ENCODE measurements at places on chromosomes 1 and 21.

DNA sequence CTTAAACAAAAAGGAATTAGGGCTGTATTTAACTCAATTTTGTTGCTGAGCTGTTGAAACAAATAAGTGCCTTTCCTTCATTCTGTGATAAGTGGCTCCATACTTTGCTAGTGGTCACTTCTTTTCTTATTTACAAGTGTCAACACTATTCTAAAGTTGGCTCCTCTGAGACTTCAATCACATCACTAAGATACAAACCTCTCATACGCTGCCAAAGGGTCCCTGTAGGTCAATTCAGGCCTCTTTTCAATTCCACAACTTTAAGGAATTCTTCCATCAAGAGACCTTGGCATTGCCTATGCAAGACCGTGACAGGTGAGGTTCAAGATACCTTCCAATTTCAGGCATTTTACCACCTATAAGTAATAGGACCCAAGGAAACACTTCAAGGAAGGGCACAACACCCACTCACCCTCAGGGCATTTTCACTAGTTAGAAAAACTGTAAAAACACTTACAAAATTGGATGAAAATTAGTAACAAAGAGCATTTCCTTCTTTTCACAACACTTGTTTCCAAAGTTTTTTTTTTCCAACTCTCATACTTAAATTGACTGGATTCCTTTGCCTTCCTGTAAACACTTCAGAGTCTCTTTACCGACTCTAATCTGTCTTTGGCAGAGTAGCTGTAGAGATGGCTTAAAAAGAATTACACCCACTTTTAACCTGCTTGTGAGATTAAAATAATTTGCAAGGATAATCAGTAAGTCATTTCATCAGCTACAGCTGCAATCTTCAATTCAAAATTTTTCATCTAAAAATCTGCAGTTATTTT is 24.5 kb downstream of the SERBP1 start:
- DNase-seq: no peak

- no peak for DNase-seq
Measured at GRCh38 chr1:30735668-30736498, 12.5 kb upstream of the MATN1 start.

- DNase-seq: no peak
Measured at GRCh38 chr1:227343206-227343605, 24.9 kb upstream of the CDC42BPA start.

GRCh38 chr1:10022656-10023055 is 10.1 kb upstream of the UBE4B start:
- no peak for DNase-seq

DNA sequence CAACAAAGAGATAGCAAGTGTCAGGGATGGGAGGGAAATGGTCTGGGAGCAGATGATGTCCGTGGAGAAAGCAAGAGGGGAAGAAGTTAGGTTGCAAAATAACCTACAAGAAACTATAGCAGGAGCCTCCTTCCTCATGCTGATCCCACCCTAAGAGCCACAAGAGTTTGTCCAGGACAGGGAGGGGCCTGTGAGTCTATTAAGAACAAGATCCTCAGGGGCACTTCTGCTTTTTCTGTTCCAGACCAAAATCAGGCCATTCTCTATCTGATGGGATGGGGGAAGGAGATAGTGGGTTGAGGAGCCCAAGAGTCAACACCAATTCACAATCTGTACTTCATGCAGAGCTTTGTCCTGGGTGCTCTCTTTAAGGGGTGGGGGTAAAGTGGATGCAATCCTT is 7.7 kb upstream of the ATP1A4 start:
- no peak for DNase-seq

DNA sequence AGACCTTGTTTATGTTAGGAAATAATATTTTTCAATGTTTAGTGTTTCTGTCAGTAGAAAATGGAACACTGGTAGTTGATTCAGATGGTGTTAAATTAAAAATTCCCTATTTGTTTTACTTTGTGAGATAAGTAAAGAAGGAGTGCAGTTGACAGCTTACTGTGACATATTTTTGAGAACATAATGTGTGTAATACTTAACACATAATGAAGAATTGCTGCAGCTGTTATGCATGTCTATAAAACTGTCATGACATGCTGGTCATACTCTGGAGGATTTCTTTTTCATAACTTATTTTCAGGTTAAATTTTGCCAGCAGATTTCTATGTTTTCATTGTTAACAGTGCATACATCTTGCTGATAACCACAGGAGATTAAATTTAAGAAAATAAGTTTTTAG is 296.1 kb downstream of the CTH start:
- DNase-seq: no peak

GRCh38 chr1:185850366-185850765 is 116.2 kb downstream of the HMCN1 start:
- no peak for DNase-seq

DNA sequence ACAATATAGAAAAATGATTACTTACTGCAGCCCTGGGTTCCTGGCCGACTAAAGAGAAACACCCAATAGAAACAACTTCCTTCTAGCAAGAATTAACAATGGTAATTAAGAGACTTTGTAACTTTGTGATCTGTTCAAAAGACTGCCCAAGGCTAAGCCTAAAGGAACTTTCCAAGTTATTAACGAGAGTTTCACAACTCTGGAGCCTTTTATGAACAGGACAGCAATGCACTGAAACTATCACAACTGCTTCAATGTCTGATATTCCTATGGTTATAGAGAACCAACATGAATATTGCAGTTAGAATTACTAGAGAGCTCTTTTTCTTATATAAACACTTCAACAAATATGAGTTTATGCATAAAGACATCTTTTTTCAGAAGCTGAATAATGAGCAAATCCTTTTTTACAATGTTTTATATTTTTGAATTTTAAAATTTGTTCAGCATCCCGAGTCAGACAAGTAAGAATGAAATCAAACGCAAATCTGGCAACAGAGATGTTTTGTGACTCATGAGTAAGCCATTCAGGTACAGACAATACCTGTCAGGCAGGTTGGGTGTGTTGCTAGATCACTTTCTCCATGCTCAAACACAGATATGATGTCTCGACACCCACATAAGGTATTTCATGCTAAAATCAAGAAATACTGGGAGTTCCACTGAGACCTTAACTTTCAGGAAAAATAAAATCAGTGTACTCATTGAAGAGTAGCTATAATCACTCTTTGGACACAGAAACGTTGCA is 22.2 kb upstream of the KCNJ15 start:
- DNase-seq: no peak

- peak; percentile 29 for DNase-seq
Measured at GRCh38 chr1:218346391-218347204, 1.5 kb downstream of the TGFB2 start.

GRCh38 chr1:19338323-19338762 is 26.2 kb downstream of the SLC66A1 start:
- no peak for DNase-seq

- no peak for DNase-seq
Measured at GRCh38 chr1:220839474-220839873, 39.8 kb upstream of the HLX start.

GRCh38 chr1:88472298-88472697 is 211.8 kb upstream of the PKN2 start:
- DNase-seq: no peak

- DNase-seq: no peak
Measured at GRCh38 chr1:205777994-205778393, 2.7 kb upstream of the RAB29 start.

- no peak for DNase-seq
Measured at GRCh38 chr1:210866532-210866931, 267.4 kb downstream of the KCNH1 start.

DNA sequence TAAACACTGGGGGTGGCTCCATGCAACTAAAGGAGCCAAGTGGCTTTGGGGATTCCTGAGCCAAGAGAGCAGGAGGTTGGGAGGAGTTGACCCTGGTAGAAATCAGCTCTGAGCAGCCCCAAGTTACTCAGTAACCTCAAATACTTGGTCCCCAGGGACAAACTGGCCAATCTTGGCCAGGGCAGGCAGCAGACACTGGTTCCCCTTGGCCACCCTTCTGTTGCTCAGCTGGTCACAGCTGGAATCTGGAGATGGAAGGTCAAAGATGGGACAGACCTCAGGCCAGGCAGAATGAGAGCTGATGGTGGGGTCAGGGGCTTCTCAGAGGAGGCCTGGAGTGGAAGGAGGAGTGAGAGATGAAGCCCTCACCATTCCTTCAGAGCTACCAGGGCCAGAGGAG is 3.3 kb upstream of the RHBG start:
- DNase-seq: no peak

- DNase-seq: no peak
Measured at GRCh38 chr1:189939967-189940366, 537.7 kb downstream of the BRINP3 start.

GRCh38 chr1:213686983-213687382 is 300.8 kb upstream of the PROX1 start:
- DNase-seq: no peak

DNA sequence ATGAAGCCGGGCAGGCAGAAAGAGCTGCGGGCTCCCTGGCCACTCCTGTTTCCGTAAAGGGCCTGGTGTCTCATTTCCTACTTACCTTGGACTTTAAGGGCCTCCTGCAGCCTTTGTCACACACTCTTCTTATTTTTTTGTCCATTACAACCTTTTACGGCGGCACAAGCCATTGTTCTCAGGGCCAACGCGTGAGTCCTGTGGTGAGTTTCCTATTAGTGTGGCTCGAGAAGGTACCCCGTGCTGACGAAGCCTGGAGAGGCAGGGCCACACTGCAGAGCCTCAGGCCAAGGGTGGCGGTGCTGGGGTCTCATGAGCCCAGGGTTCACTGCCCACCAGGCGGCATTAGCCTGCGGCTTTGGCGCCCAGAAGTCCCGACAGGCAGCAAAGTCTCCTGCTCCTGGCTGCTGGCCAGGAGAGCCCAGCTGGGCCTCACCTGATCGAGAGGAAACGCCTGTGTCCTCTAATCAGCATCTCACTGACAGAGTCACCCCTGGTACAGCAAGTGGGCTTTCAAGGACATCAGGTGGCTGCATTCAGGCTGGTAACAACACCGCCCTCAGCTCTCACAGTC is 62.0 kb downstream of the SIK1 start:
- no peak for DNase-seq

GRCh38 chr1:150092180-150092791 is 24.7 kb downstream of the VPS45 start:
- DNase-seq: no peak

DNA sequence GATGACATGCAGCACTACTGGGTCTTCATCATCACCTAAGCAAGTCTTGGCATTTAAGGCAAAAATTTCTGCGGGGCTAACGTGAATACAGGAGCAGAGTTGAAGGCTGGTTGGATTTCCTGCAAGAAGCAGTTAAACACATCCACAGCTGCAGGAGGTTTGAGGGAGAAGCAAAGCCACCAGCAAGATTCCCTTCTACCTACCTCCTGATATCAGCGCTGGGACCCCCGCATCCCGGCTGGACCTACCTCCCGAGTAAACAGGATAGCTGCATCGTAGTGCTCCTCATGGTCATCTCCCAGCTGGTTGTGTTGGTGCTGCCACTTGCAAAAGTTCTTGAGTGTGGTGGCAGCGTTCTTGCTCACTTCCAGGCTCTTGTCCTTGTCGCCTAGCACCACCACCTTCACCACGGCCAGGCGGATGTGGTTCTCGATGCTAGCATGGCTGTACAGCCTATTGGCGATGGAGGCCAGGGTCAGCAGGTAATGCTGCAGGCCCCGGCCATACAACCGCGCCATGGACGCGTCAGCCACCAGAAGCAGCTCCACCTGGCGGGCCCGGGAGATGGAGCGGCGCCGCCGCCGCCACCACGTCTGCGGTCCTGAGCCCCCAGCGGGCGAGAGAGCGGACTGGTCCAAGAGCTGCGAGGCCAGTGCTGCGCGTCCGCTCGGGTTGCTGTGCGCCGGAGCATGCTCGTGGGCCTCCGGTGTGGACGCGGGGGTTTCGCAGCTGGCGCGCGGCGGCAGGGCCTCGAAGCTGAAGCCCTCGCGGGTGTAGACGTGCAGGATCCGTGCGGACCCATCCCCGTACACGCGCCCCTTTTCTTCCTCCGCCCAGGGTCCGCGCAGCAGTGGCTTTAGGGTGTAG is 1.6 kb downstream of the ADAMTS5 start:
- DNase-seq: no peak

GRCh38 chr1:174217787-174218574 is 58.7 kb downstream of the RABGAP1L start:
- peak; percentile 33 for DNase-seq

DNA sequence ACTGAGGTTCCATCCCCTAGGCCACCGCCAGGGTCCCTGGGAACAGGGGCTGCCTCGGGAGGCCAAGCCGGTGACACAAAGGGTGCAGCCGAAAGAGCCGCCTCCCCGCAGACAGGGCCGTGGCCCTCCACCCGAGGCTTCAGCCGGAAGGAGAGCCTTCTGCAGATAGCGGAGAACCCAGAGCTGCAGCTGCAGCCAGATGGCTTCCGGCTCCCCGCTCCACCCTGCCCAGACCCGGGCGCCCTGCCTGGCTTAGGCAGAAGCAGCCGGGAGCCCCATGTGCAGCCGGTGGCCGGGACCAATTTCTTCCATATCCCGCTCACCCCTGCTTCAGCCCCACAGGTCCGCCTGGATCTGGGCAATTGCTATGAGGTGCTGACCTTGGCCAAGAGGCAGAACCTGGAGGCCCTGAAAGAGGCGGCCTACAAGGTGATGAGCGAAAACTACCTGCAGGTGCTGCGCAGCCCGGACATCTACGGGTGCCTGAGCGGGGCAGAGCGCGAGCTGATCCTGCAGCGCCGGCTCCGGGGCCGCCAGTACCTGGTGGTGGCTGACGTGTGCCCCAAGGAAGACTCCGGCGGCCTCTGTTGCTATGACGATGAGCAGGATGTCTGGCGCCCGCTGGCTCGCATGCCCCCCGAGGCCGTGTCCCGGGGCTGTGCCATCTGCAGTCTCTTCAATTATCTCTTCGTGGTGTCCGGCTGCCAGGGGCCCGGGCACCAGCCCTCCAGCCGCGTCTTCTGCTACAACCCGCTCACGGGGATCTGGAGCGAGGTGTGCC is 1.4 kb downstream of the KLHDC7A start:
- no peak for DNase-seq

DNA sequence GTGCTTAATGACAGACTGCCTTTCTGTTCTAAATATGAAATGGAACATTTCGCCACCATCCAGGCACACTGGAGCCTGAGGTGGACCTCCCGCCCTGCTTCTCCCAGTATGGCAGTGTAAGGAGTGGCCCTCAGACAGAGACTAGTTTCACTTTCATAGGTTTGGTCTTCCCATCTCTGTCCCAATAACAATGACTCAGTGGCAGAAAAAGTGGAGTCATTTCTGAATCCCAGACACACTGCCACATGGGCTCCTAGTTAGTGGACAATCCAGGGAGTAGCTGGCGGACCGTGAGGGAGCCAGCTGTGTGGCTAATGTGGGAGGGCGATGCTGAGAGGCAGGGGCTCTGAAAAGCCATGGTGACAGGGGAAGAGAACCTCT is 95.6 kb upstream of the TSPAN2 start:
- DNase-seq: peak; percentile 94
